ENCODE measurements at places on chromosomes 1 and 21. TPM values are rescaled to one million over a fixed set of nuclear protein-coding genes. Genes with fewer than 3 reads are reported as not detected.
A peak's percentile ranks its signal among the peaks of the same experiment; 100 is the strongest.

DNA sequence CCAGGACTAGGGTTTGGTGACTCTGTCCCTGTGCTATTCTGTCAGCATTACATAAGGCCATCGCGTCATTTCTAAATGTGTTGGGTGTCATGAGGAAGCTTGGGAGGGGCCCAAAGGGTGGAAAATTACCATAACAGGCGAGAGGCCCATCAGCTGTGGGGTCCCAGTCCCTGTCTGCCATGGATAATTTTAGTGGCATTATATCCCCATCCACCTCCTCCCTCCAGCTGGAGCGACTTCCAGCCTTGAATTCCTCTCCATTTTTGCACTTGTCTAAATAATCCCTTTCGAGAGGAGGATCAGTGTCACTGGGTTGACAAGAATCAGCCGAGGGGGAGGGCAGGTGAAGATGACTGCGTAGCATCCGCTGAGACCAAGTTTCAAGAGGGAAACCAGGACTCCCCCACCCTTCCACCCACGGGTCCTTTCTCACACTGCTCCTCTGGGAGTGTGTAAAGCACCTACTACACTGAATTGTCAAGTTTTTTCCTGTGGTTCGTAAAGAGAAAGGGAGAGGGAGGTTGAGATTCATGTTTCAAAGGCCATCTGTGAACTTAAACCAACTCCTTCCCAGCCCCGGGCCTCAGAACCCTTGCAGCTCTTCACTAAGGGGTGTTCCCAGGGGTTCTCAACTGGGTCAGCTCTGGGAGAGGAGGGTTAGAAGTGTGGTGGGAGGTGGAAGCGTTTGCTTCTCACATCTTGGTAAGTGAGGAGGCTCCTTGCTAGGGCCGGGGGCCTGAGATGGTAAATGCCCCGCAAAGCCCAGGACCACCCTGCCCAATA lies 29.2 kb downstream of the VASH2 start:
- no peak overlapping the region for H3K4me3 ChIP-seq
- no peaks in the 10 kb centered on the region for H3K36me3 ChIP-seq
- peak; percentile 23 for DNase-seq
- no peaks in the 10 kb centered on the region for H3K27me3 ChIP-seq

DNA sequence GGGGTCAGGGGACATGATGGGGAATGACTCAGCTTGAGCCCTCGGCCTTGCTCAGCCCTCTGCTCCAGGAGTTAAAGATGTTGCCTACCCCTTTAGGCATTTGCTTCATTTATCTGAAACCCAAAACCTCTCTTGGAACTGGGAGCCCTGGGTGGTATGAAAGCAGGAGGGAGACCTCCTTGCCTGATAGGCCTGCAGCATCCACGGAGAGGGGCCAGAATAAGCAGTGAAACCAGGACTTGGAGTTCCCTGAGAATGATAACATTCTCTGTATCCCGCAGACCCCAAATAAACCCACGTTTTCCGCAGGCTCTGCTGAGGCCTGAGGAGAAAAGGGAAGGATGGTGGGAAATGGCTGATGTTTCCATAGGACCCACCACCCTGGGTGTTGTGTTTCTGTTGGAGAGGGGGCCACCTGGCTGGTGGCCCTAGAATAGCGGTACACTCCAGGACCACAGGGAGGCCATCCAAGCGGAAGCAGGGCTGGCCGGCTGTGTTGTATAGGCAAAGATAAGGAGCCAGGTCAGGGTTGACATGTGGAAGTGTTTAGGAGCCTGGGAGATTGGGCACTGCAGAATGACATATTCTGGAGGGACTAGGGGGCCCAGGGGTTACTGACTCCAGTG lies 77.4 kb downstream of the FOXD2 start:
- no peak overlapping the region for H3K4me3 ChIP-seq
- H3K27me3 ChIP-seq = no peaks in the 10 kb centered on the region
- no peak for DNase-seq
- no peaks in the 10 kb centered on the region for H3K36me3 ChIP-seq
- H3K4me1 ChIP-seq = peaks cover 7% of the 10 kb centered on the region

DNA sequence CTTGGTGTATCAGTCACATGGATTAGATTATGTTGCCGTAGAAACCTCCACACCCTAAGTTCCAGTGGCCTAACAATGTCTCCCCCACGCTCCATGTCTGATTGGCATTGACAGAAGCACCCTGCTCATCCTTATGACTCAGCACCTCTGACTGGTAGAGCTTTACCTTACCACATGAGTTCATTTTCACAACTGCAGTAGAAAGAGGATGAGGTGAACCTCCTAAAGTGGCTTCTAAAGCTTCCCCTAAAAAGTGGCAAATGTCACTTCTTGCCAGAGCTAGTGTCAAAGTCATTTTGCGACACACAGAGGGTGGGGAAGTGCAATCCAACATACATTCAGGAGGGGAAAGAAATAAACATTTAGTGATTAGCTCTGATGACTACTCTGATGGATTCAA lies 30.6 kb upstream of the LYPD8 start:
- no peak for DNase-seq
- H3K27ac ChIP-seq = no peak overlapping the region
- H3K4me3 ChIP-seq = no peak overlapping the region
- no peaks in the 10 kb centered on the region for H3K4me1 ChIP-seq

DNA sequence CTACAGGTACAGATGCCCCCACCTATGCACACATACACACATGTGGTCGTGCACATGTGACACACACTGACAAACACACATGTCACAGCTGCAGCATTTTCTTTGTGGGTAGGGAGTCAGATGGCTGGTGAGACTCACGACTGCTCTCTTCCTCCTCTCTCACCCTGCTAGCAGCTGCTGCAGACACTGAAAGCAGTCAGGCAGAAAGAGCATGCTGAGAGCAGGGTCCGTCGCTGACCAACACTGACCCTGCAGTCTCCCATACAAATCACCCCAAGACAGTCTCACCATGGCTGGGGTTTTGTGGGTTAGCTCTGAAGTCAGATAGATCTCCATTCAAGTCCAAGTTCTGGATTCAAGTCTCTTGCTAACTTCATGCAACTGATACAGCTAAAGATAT lies 188.3 kb downstream of the ASTN1 start:
- no peak overlapping the region for H3K4me3 ChIP-seq
- H3K4me1 ChIP-seq = no peaks in the 10 kb centered on the region

DNA sequence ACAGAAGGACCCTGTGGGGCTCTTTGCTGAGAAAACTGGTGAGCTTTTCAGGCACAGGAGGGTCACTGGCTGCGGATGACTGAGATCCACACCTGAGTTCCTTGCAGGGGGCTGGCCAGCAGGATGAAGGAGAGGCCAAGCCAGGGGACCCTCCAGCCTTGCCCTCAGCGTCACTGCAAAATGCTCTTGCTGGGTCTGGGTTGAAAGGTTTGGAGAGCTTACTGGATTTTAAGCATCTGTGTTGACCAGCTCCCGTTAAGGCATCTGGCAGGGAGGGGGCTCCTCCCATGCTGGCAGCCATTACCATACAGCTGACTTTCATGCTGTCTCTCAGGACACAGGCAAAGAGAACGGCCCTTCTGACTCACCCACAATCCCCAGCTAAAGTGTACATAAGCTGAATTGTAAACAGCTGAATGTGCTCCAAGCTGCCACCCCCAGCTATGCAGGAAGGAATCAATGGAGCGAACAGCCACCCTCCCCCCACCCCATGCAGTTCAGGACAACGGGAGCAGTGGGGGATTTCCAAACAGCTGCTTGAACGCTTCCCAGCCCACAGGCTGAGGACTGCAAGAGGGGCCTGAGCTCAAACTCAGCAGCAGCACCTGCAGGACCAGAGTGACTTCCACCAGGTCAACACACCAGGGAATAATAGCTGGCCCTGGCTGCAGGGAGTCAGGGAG lies 21.3 kb upstream of the A3GALT2 start:
- H3K27ac ChIP-seq = peak overlapping the region; percentile 30
- H3K36me3 ChIP-seq = no peaks in the 10 kb centered on the region
- H3K4me1 ChIP-seq = peaks cover 100% of the 10 kb centered on the region
- H3K27me3 ChIP-seq = no peaks in the 10 kb centered on the region
- H3K4me3 ChIP-seq = peak overlapping the region; percentile 21
- DNase-seq = peak; percentile 62

DNA sequence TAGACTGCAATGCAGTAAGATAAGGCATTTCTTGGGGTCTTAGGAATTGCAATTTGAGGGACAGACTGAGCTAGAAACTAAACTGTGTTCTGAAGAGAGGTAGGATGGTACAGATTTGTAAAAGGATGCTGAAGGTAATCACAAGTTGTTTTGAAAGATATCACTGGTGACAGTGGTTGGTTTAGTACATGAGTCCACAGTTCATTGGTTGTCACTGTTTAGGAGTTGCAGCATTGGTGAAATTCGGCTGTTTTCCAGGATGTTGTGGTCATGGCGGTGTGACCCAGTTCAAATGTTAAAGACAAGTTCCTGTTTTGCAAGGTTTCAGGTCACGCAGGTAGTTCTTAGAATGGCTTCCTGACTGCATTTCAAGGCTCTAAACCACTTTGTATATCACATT lies 292.8 kb upstream of the B3GALT2 start:
- no peaks in the 10 kb centered on the region for H3K4me1 ChIP-seq
- H3K27ac ChIP-seq = no peak overlapping the region
- no peaks in the 10 kb centered on the region for H3K36me3 ChIP-seq
- H3K4me3 ChIP-seq = no peak overlapping the region

The SYTL1 gene
- 10.9 TPM for polyA plus RNA-seq

DNA sequence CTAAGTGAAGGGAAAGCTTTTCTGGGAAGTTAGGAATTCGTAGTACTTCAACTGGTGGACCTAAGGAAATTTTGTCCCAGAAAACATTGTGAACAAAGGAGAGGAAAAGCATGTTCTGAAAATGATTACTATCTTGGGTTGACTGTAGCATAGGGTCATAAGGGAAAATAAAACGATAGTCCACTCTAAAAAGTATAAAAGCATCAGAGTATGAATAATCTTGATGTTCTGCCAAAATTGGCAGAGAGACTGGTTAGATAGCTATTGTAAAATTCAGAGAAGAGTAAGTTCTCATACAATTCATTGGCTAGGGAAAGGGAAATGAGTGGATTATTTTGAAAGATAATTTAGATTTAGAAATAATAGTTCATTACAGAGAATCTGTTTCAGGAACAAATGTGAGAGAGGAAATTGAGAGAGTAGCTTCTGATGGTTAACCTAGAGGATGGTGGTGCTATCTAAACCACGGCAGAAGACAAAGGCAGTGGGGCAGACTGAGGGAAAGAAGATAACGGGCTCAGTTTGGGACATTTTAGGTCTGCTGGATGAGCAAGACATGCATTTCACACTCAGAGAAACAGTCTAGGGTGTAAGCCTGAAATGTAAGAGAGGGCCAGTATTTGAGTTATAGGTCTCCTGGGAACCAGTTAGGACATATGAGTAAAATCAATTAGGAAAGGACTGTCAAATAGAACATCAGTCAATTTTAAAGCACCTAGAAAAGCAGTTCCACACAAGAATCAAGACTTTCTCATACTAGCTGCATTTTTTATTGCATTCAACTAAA lies 799.3 kb upstream of the CXADR start:
- H3K4me1 ChIP-seq = peaks cover 6% of the 10 kb centered on the region
- no peak overlapping the region for H3K4me3 ChIP-seq
- DNase-seq = no peak
- no peaks in the 10 kb centered on the region for H3K27me3 ChIP-seq
- H3K36me3 ChIP-seq = no peaks in the 10 kb centered on the region

DNA sequence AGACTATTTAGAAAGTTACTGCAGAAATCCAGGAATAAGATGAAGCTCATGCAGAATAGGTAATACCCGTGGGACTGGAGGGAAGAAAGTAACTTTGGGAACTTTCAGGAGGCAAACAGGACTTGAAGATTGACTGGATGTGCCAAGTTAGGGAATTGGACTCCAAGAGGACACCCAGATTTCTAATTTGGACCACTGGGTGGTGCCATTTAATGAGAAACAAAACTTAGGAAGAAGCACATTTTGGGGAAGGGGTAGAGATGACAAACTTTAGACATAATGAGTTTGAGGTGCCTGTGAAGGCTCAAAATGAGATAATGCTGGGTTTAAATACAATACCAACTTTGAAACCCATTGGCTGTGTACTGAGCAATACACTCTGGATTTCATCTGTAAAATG lies 3.3 kb upstream of the B4GALT3 start:
- no peak overlapping the region for H3K4me3 ChIP-seq

The INKA2 gene
- polyA plus RNA-seq = 0.68 TPM

DNA sequence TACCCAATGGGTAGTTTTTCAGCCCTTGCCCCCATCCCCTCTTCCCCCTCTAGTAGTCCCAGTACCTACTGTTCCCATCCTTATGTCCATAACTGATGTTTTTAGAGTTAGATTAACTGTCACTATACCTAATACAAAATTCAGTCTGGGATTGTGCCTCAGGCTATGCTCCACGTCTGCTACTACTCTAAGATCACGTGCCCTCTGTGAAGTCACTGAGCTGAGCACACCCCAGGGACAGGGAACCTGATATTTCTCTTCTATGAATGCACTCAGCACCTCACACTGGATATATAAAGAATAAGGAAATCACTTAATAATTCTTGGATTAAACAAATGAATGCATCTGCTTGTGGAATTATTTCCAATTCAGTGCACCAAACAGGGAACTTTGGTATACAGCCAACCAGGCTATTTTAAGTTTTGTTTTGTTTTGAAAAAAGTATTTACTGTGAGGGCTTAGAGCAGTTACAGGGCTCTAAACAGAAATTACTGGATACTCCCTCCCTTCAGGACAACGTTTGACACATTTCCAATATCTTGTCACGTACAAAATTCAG lies 307.9 kb downstream of the SMYD3 start:
- H3K4me3 ChIP-seq = no peak overlapping the region
- no peak for DNase-seq
- H3K4me1 ChIP-seq = no peaks in the 10 kb centered on the region
- no peaks in the 10 kb centered on the region for H3K36me3 ChIP-seq

GRCh38 chr1:42931911-42932422 lies 26.7 kb downstream of the SLC2A1 start:
- H3K4me3 ChIP-seq = no peak overlapping the region
- no peaks in the 10 kb centered on the region for H3K36me3 ChIP-seq
- no peaks in the 10 kb centered on the region for H3K27me3 ChIP-seq
- peak overlapping the region; percentile 54 for H3K27ac ChIP-seq

DNA sequence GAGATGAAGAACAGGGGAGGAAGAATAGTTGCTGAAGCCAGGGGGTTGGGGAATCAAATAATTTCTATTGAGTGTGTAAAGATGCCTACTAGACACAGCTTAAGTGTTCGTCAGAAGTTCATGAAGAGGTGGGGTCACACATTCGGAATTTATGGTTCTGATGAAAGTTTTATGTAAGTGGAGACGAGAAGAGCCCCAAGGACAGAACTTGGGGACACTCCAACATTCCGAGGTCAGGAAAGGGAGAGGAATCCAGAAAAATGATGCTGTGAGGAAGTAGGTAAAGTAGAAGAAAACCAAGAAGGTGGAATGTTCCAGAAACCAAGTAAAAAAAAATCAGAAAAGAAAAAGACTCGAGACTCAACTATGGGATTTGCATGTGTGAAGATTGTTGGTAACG lies 272.5 kb downstream of the SIPA1L2 start:
- H3K27me3 ChIP-seq = no peaks in the 10 kb centered on the region
- no peak overlapping the region for H3K27ac ChIP-seq
- H3K4me3 ChIP-seq = no peak overlapping the region
- H3K36me3 ChIP-seq = no peaks in the 10 kb centered on the region

The TAS1R1 gene
- 0.37 TPM for polyA plus RNA-seq

GRCh38 chr21:33942426-33942825 lies 26.8 kb upstream of the ATP5PO start:
- H3K4me3 ChIP-seq = no peak overlapping the region
- DNase-seq = no peak
- no peaks in the 10 kb centered on the region for H3K27me3 ChIP-seq
- H3K36me3 ChIP-seq = no peaks in the 10 kb centered on the region

- H3K36me3 ChIP-seq = no peaks in the 10 kb centered on the region
- DNase-seq = no peak
- H3K27ac ChIP-seq = peak overlapping the region; percentile 13
- H3K4me3 ChIP-seq = no peak overlapping the region
Observed at GRCh38 chr1:8663090-8663802, 154.2 kb downstream of the RERE start.

The EPS8L3 gene
- not detected for polyA plus RNA-seq
